ENCODE measurements at places on chromosomes 2 and 18.

DNA sequence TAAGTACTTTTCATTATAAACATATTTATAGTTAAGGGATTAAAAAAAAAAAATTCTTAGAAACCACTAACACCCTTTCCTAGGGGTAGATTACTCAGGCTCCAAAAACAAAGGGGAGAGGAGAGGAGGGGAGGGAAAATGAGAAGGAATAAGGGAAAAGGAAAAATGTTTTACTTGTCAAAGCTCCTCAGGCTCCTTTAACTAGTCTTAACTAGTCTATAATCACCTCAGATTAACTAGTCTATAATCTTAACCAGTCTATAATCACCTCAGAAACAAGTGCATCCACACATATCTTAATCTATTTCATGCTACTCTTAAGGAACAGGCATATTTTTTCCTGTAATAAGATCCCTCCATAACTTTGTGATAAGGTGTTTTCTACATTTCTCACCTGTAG lies 76.4 kb downstream of the KANSL1L start:
- DNase-seq = no peak

DNA sequence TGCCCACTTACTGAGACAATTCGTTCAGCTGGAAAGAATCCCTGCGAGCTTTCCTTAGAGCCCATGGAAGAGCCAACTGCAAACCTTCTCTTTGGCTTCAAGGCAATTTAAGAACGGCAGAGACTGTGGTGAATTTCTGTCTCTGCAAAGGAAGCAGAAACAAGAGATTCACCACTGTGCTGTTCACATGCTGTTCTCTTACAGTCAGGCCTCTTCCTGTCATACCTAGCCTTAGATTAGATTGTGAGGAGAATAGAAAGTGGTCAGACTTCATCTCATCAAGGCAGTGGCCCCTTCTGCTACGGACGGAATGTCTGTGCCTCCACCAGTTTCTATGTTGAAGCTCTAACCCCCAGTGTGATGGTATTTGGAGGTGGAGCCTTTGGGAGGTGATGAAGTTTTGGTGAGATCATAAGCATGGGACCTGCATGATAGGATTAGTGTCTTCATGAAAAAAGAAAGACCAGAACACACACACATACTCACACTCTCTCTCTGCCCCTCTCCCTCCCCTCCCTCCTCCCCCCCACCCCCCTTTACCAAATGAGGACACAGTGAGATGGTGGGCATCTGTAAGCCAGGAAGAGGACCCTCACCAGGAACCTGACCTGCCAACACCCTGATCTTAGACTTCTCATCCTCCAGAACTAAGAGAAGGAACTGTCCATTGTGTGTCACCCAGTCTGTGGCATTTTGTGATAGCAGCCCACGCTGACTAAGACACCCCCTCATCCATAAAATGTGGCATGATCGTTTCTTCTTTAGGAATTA lies 45.6 kb upstream of the NRP2 start:
- no peak for DNase-seq

- DNase-seq = peak; percentile 85
Measured at GRCh38 chr2:184599054-184599871, 934 bp downstream of the ZNF804A start.

DNA sequence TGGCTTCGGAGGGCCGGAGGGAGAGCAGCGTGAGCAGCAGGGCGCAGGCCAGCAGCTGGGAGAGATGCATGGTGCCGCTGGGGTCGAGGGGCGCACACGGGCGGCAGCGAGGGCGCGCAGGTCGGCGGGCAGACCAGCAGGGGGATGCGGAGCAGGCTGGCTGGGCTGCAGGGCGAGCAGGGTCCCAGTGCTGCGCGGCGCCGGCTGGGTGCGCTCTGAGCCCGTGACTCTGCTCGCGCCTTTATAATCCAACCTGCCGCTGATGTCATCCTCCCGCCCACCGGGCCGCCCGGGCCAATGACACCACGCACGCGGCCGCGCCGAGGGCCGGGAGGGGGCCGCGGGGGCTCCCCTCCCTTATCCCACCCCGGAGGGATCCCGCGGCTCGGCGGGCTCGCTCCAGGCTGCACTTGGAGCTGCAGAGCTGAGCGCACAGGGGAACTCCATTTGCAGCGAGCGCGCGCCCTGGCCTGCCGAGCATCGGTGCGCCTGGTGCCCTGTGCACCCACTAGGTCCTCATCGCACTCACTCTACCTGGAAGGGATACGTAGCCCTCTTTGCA lies at the start of gene NPPC:
NPPC (minus strand) TSS at position 217 of the 562 bp plus-strand sequence; CDS start at position 70, 147 bp downstream.
- peak; percentile 72 for DNase-seq

- DNase-seq = no peak
Measured at GRCh38 chr2:148338541-148338940, 306.0 kb upstream of the EPC2 start.

DNA sequence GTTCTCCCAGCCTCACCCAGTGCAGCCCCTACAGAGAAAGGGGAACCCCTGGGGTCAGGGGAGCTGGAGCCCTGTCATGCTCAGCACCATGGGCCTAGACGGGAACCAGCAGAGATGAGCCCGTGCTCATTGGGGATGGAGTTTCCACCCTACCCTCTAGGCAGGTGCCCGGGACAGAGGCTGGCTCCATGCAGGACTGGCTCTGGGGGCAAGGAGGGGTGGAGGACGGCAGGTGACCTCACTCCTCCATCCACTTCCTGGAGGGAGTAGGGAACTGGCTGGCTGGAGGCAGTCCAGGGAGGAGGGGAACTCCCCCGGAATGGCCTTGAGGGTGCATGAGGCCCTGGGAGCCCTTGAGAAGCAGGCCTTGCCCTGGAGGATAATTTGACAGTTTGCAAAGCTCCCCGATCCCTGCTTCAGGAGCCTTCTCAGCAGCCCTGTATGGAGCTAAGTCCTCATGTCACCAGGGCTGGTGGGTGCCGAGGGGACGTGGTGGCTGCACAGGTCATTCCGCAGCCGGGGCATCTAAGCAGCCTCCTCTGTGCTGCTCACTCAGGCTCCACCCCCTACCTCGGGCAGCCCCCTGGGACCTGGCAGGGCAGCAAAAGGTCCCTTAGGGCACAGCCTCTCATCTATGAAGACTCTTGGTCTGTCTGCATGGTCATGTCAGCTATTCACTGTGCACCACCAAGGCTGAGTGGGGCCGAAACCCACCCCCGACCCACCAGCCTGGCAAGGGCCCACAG lies 2.1 kb downstream of the NEURL3 start:
- no peak for DNase-seq

GRCh38 chr2:102103992-102104871 lies 38.3 kb upstream of the IL1R1 start:
- no peak for DNase-seq

GRCh38 chr2:6975988-6976387 lies 58.8 kb downstream of the RNF144A start:
- DNase-seq = no peak

DNA sequence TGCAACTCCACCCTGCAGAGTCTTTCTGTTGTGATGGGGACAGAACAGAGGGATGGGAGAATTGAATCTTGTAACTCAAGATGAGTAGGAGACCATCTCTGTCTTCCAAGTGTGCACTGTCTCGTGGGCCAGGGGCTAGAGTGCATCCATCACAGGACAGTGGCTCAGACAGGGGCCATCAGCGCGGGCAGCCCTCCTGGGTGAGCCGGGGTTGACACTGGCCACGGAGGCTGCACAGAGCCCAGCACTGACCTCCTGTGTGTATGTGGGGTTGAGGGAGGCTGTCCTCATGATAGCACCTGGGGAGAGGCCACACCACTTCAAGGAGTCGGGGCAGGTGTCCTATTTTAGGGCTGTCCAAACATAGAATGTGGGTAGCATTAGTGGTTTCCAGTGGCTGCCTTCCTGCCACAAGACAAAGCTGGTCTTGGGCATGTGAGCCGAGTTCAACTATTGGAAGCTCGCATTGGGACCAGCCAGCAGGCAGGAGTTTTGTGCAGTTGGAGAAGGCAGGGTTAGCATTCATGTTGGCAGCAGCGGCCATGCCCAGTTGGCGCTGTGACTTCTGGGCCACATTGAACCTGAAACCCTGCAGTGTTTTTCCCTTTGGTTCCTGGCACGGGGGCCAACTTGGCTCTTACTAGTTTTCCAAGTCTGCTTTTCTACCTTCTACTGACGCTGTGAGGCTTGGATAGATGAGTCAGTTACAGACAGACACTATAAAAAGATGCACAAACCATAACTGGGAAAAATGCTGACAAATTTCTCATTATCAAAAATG lies 45.3 kb downstream of the ACOXL start:
- DNase-seq = no peak

- DNase-seq = no peak
Measured at GRCh38 chr2:383178-383577, 95.3 kb upstream of the ALKAL2 start.

DNA sequence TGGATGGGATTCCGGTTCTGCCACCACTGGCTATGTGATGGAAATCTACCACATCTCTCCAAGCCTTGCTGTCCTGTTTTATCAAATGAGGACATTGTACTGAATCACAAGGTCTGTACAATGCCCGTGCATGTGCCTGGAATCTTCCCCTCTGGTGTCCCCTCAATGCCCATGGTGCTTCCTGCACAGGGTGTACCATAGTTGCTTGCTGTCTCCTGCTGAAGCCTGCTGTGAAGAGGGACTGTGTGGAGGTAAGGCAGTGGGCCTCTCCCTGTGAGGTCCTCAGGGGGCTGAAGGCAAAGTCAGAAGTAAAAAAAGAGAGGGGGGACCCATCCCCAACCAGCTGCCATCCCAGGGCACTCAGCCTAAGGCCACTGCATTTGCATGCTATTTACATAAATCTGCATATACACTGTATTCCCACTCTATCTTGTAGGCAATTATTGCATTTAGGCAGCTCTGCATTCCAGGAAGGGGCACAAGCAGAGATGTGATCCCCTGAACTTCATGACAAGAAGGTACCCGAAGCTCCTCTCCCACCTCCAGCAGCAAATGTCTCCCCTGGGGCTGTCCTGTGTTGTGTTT lies 9.1 kb upstream of the STEAP3 start:
- DNase-seq = no peak

GRCh38 chr2:85886141-85886540 lies 2.6 kb downstream of the ST3GAL5 start:
- DNase-seq = no peak

DNA sequence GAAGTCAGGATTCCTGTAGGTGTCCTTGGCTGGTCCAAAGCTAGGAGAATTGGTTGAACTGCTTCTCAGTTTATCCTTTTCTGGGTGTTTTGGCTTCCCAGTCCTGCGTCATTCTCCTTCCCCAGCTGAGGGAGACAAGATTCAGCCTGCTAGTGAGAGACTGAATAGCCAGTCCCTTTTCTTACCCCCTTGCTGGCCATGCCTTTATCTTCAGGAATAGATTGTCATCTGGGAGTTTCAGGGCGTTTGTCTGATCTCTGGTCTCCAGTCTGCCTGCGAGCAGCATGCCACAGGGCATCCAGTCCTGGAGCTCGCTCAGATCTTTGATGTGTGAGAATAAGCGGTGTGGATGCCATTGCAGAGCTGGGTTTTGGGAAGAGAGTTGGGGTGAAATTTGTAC lies 5.8 kb downstream of the MYO1B start:
- DNase-seq = no peak

- DNase-seq = no peak
Measured at GRCh38 chr2:64056021-64056420, 36.8 kb upstream of the VPS54 start.

DNA sequence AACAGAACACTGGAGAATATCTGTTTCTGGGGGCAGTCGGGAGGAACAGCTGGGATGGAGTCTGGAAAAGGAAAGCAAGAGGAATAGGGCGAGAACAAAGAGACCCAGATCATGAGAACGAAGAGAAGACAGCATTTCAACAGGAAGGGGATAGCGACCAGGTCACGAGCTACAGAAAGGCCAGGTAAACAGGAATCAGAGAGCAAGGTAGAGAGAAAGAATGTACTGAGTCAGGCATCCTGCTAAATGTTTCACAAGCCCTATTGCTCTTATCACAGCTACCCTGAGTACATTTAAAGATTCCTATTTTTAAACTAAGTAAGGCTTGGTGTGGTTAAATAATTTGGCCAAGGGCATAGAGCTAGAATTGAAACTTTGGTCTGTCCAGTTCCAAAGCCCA lies 254.9 kb upstream of the RAB12 start:
- no peak for DNase-seq

DNA sequence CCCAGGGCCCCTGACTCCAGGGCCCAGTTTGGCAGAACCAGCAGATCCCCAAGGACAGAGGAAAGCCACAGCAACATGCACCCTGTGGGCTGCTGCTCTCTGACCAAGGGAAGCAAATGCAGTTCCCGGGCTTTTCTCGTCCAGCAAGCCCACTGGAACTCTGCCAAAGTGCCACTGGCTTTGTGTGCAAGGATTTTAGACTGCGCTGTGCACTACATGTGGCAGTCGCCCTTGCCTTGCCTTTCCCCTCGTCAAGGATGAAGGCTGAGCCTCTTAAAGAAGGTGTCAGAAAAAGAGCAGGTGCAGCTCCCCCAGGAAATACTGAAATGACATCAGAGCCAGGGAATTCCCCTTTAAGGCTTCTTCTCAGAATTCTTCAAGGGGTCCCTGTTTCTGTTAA lies 199.2 kb downstream of the TFCP2L1 start:
- no peak for DNase-seq

GRCh38 chr2:128506534-128506933 lies 187.9 kb upstream of the HS6ST1 start:
- DNase-seq = no peak

DNA sequence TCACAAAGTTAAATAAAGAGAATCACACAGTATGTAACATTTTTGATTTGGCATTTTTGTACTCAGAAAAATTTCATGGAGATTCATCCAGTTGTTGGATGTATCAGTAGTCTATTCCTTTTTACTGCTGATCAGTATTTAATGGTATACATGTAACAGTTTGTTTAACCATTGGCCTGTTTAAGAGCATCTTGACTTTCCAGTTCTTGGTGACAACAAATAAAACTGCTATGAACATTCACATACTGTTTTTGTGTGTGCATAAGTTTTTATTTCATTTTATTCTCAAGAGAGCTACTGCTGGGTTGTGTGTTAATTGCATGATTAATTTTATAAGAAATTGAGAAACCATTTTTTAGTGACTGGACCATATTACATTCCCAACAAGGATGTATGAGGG lies 694.5 kb upstream of the RAB6C start:
- no peak for DNase-seq

GRCh38 chr2:140242889-140243288 lies 1462.7 kb upstream of the NXPH2 start:
- DNase-seq = no peak

DNA sequence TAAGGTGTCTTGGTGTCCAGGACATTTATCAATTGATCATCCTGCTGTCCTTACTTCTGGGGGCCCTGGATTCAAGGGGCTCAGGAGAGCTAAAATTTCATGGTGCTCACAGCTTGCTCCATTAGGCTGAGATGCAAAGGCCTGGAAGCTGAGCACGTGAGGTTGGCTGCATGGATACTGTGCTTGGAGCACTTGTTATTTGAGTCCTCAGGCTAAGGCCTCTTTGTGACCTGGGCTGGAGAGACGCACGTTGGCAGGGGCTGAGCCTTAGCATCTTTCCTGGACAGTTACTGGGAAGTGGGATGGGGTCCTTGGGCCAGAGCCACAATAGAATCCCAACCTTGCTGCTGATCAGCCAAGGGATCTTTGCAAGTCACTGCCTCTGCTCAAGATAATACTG lies 151.2 kb upstream of the HS6ST1 start:
- DNase-seq = no peak

DNA sequence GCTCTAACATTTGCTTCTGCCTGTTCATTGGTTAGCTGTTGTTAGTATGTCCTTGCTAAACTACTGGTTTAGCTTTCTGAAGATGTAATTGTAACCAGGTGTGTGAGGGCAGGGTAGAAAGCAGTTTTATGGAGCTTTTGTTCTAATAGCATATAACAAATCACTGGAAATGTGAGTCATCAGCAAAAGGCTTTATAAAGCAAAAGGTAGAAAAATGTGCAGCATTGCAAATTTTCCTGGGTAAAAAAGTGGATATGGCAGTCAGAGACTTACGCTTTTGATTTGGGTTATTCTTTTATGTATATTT lies 85.3 kb downstream of the ZNF407 start:
- DNase-seq = no peak

- DNase-seq = no peak
Measured at GRCh38 chr2:54898456-54899226, 151.6 kb downstream of the RTN4 start.
